Activated T-cell treated with anti-CD3 and anti-CD28 coated beads for 4 hours (primary cell): ENCODE measurements at places on chromosomes 12 and 14.

DNA sequence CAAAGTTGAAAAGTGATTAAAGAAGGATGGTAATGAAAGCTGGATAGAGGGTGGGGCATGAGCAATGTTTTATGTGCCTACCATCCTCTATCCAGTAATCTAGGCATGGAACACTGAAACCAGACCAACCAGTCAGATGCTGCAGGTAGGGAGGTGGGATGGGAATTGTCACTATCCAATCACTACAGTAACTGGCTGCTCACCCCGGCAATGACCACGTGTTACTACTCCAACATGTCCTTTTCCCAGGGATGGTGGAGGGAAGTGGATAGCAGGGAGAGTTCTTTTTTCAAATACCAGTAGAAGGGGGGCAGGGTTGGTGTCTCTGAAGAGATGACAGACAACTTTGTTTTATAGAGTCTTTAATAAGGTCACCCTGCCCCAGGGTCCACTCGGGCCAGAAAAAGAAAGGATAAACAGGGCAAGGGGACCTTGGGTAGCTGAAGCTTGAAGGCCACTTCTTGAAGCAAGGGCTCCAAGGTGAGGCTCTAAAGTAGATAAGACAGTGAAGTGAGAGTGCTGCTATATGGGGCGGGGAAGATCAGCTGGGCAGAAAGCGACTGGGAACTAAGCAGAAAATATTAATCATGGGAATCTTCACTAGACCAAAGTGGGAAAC lies 14.7 kb upstream of the CDH24 start:
- DNase-seq, result no peak

DNA sequence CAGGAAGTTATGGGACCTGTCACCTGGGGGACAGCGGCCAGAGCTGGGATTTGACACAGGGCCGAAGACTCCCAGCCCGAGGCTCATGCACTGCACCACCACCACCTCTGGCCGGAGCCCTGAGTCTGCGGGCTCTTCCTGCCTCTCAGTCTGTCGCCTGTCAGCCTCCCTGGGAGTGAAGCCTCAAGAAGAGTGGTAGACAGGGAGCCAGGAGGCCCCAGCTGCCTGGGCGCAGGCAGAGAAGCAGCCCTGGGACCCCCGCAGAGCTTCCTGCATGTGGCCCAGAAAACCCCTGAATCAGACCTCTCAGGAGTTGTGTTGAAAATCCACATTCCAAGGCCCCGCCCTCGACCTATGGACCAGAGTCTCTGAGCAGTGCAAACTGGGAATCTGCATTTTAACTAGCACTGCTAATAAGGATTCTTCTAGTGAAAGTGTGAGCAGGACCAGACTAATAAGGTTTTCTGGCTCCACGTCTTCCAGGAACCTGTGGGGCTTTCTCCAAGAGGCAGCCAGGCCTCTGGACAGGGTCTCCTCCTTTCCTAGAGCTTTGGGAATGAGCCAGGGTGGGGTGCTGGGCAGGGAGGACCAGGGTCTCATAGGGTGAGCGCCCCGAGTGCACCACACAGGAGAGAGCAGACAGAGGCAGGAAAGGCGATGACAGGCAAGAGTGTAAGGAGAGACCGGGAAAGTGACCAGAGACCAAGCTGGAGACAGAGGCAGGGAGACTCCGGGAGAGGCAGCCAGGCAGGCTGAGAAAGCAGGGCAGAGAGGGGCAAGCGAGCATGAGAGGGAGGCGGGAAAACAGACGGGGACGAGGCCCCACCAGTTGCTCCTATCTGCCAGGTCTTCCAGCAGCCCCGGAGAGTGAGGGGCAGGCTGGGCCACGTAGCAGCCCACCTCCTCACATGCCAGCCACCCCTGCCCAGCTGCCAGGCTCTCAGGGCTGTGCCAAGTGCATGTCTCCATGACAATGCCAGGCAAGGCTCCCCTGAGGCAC lies 112.4 kb downstream of the BCL11B start:
- no peak for DNase-seq

GRCh38 chr12:48615681-48616080 lies 45.8 kb upstream of the LALBA start:
- no peak for DNase-seq

DNA sequence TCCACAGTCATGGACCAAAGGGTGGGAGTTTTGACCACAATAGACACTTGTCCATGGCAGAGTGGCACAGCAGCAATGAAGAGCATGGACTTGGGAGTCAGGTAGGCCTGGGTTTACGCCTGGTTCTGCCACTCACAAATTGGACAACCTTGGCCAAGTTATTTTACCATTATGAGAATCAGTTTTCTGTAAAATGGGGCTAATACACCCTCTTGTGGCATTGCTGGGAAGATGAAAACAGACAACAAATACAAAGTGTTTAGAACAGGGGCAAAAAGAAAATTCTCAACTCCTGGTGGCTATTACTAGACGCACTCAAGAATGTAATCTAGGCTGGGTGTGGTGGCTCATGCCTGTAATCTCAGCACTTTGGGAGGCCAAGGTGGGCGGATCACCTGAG lies 2.6 kb downstream of the C12orf43 start:
- DNase-seq, result no peak

DNA sequence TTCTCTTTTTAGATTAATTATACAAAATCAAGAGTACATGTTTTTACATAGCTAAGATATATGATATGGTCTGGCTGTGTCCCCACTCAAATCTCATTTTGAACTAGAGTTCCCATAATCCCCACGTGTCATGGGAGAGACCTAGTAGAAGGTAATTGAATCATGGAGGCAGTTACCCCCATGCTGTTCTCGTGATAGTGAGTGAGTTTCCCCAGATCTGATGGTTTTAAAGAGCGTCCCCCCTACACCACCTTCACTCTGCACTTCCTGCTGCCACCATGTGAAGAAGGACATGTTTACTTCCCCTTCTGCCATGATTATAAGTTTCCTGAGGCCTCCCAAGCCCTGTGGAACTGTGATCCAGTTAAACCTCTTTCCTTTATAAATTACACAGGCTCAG lies 21.4 kb upstream of the DRAM1 start:
- no peak for DNase-seq

DNA sequence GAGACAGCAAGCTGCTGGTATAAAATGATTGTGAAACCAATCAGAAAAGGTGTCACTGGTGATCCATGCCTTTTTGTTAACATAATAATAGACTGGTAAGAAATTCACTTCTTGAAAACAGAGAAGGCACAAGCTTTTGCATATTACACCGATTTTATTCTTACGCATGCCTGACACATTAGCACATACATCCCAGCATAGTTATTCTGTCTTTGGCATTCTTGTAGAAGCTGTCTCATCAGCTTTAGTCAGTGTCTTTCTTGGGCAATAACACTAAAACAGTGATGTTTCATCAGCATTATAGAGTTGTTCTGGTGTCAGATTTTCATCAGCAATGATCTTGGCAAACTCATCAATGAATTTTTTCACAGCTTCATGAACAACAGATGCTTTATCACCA lies 283.4 kb upstream of the TMTC1 start:
- no peak for DNase-seq

DNA sequence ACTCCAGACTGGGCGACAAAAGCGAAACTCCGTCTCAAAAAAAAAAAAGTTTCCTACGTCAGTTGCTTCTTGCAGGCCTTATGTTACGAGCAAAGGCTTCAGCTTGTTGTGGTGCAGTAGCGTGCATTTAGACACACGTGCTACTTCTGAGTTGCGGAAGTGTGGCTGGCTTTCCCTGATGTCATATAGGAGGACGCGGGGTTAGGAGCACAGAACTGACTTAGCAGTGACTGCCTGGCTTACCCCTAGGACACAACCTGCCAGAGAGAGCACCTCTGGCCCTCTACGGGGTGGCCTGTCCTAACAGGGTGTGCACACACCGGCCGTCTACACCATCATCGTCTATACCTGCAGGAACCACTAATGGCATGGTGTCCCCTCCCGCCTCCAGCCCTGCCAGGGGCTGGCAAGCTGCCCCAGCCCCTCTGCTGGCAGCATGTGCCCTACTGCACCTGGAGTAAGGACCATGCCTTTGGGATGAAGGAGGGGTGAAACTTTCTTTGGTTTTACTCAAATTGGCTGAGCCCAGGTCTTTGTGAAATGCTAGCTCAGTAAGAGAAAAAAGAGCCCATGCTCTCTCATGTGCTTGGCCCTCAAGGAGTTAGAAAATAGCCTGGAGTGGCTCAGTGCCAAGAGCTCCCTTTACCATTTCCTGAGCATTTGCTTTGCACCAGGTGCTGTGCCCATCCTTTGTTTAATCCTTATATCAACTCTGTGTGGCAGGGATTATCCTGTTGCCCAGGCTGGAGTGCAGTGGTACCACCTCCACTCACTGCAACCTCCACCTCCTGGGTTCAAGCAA lies 1.7 kb upstream of the GPR68 start:
- peak; percentile 51 for DNase-seq

DNA sequence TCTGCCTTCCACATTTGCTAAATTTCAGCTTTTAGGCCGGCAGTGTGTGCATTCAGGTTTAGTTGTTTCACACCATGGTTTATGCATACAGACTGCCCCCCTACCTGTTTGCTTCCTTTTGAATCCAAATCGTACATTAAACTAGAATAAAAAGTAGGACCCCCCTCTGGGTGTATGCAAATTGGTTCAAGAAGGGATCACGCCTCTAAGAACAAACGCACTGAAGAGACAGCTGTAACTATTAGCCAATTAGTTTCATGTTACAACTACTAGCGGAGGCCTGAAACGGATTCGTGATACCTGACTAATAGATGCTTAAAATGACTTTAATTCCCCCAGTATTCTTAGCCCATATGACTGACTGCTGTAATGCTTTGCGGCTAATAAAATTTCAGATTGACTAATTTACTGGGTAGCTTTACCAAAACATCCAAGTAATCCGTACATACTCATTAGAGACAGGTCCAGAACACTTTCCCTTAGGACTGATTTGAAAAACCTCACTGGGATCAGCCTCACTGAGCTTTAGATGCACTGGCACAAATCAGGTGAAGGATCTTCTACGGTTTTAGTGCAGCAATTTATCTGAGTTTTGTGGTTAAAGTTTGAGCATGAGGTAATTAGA lies 411.8 kb downstream of the NPAS3 start:
- no peak for DNase-seq

DNA sequence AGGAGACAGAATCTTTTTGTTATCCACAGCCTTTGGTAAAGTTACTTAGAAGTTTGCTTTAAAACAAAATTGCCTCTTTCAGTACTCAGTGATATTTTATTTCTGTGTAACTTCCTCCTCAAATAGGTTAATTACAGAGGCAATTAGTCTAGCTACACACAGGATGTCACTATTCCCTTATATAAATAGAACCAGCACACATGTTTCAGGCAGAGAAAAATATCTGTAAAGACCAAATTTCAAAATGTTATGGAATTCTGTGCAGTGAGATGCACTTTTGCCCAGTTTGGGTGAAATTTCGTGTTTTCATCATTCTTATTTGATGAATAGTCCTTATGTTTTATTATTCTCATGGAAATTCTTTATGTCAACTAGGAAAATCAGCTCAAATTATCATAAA lies 410.6 kb upstream of the SOX5 start:
- no peak for DNase-seq

DNA sequence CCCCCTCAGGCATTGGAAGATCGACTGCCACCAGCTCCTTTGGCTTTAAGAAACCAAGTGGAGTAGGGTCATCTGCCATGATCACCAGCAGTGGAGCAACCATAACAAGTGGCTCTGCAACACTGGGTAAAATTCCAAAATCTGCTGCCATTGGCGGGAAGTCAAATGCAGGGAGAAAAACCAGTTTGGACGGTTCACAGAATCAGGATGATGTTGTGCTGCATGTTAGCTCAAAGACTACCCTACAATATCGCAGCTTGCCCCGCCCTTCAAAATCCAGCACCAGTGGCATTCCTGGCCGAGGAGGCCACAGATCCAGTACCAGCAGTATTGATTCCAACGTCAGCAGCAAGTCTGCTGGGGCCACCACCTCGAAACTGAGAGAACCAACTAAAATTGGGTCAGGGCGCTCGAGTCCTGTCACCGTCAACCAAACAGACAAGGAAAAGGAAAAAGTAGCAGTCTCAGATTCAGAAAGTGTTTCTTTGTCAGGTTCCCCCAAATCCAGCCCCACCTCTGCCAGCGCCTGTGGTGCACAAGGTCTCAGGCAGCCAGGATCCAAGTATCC lies 288.7 kb downstream of the NAV3 start:
- DNase-seq, result no peak

DNA sequence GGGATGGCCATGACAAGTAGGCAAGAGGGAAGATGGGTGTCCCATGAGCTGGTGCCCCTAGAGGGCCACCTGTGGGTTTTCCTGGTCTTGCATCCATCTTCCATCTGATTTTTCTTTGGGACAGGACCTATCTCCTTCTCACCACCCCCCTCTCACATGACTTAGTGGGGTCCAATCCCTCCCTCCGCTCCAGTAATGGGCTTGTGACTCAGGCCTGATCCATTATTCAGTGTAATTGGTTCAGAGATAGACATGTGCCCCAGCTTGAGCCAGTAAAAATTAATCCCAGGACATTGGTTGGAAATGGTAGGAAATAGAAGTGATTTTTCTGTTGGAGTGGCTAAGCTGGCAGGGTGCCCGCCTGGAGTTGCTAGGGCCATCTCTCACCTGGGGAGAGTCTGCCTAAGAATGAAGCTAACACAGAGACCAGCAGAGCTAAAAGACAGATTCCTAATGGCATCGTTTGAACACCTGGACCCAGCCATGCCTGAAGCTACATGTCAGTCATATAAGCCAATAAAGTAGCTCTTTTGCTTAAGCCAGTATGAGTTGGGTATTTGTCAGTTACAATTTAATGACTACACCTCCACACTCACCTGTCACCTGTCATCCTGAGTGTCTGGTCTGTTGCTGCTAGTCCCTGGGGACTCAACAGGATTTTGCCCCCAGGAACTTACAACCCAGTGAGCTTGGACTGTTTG lies 14.7 kb downstream of the RASAL1 start:
- DNase-seq, result no peak

GRCh38 chr14:57482120-57482519 lies 11.5 kb downstream of the CCDC198 start:
- no peak for DNase-seq

- DNase-seq, result no peak
Observed at GRCh38 chr12:15897433-15897832, 13.7 kb upstream of the DERA start.

DNA sequence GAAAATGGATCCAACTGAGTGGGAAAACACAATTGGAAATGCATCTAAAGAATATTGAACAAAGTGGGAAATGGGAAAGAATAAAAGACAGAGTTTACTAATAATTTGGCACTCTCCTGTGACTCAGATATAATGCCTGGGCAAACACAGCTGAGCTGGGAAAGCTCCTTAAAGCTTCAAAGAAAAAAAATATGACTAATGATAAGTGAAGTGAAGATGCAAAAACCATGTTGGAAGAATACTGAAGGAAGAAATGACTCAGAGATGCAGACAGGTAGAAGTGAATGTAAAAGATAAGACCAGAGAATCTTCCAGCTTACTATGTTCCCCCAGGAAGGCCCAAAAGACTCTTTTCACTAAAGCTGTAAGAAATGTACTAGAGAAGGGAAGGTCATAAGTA lies 62.4 kb upstream of the FOXG1 start:
- no peak for DNase-seq

DNA sequence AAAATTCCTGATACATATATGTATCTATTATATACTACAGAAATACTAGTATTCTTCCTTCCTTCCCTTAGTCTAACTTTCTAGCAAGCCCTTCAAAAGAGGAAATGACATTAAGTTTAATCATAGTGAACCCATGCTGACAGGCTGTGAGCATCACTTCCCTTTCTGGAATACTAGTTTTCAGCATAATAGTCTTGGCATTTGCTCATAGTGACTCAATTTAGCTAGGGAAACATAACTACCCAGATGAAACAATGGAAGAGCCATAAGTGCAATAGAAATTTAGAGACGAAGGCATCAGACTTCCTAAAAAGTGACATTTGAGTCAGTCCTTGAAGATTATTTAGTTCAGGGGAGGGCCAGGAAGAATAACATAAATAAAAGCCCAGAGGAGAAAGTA lies 184.5 kb upstream of the CRY1 start:
- DNase-seq, result no peak

- no peak for DNase-seq
Observed at GRCh38 chr14:51575349-51576116, 76.2 kb upstream of the FRMD6 start.
